ENCODE measurements at places on chromosomes 5 and 9.

GRCh38 chr9:84748112-84748511, 78.6 kb downstream of the NTRK2 start:
- DNase-seq = no peak

- no peak for DNase-seq
Measured at GRCh38 chr9:30925635-30926034, 1458.8 kb upstream of the ACO1 start.

GRCh38 chr5:65544473-65544872, 18.5 kb downstream of the CENPK start:
- DNase-seq = no peak

DNA sequence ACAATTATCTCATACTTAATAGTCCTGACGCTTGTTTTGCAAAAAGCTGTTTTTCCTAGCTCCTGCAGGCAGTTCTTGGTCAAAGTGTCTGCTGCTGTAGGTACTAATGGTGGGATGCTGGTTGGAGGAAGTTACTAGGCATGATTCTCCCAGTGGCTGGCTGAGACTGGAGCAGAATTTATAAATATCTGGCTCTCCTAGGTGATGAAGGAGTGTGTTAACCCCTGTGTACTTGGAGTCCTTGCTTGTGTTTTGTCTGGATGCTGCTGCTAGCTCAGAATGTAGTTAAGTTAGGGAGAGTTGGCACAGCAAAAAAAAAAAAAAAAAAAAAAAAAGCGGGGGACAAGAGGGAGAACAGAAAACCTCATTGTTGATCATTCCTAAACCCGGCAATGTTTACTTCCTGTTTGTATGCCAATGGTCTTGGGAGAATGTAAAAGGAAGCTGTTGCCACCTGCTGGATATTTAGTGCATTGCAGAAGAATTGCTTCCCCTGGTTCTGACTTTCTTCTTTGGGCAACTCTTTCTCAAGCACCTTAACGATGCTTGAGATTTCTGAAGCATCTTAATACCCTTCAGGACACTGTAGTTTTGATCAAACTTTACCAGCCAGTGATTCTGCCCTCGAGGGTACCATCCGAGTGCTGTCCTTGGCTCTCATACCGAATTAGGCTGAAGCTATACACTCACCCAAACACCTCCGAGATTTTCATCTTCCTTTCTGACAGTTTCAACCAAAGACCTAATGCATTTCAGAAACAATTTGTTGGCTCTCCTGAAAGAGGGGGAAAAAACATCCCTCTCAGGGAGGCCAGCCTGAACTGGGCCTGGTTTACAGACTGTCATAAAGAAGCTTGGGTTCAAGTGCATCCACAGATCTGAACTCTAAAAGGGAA, 71.7 kb upstream of the WWC1 start:
- no peak for DNase-seq

- DNase-seq = no peak
Measured at GRCh38 chr9:127361561-127361960, 35.4 kb upstream of the SLC2A8 start.

- DNase-seq = no peak
Measured at GRCh38 chr5:59218424-59219045, 635.7 kb downstream of the RAB3C start.

DNA sequence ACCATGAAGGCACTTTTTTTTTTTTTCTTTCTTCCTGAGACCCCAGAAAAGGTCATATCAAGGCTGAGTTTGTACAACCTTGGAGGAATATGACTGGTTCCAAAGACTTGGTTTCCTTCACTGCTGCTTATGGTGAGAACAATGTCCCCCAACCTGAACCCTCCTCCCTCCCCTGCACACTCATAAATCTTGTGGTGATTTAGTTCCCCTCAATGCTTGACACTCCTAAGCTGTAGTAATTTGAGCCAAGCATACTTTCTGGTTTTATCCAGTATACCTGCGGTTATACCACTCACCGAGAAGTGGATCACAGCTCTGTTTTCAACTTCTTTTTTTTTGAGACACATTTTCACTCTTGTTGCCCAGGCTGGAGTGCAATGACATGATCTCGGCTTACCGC, 149.9 kb upstream of the KLF4 start:
- DNase-seq = no peak

DNA sequence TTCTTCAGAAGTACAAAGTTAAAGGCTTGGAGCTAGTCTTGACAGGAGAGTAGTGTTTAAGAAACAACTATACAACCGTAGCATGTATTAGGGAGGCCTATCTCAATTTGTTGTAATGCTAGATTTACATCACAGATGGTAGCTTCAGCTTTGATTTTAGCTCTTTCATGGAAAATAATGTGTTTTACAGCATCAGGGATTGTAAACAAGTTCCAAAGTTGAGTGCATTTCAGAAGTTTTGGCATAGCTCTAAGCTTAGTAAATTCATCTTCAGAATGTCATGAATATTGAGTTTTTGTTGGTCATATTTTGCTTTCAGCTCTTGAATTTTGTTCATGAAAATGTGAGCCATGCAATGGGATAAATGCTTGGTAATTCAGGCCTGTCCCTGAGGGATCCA, 30.7 kb downstream of the SLC44A1 start:
- no peak for DNase-seq

- DNase-seq = no peak
Measured at GRCh38 chr9:112241491-112241890, 66.4 kb upstream of the SUSD1 start.

GRCh38 chr9:87195306-87195705, 248.0 kb upstream of the GAS1 start:
- DNase-seq = no peak

DNA sequence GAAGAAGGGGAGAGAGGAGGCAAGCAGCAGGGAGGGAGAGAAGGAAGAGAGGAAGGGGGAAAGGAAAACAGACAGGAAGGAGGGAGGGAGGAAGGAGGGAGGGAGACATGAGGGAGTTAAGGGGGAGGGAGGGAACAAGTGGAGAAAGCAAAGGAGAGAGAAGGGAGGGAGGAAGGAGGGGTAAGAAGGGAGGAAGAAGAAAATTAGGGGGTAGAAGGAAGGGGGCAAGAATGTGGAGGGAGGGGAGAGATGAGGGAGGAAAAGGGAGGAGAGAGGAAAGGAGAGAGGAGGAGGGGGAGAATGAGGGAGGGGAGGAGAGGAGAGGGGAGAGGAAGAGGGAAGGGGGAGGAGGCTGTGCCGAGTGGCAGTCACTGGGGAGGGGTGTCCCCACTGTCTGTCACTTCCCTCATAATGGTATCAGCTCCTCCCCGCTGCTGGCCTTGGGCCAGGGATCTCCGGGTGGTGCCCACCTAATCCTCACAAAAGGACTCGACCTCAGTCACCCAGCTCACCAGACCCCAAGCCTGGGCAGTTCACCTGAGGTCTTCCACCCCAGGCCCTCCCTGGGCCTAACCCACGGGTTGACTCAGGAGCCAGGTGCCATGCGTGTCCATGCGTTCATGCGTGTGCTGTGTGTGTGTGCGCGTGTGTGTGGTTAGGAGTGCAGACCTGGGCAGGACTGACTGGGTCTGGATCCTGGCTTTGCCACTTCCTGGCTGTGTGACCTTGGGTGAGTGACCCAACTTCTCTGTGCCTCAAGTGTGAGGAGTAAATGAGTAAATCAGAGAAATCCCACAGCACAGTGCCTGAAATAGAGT, 18.1 kb downstream of the C9orf50 start:
- DNase-seq = no peak

- DNase-seq = no peak
Measured at GRCh38 chr5:88833371-88834130, 49.4 kb downstream of the MEF2C start.

GRCh38 chr5:141876628-141877355, 1.4 kb downstream of the PCDH1 start:
- no peak for DNase-seq

DNA sequence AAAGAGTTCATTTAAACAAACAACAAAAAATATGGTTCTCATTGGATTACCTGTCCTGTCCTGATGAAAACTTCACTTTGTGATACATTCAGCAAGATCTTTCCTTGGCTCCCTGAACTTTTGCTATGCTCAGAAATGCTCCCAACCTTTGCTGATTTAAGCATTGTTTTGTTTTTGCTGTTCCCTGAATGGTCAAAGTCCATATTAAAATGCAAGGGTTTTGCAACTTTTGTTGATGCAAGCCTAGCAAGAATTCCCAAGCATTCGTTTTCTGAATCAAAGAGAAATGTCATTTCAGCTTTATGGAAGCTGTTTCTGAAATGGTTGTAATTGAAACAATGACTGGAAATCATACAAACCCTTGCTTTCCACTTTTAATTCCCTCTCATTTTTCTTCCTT, 3.1 kb upstream of the SFXN1 start:
- no peak for DNase-seq

DNA sequence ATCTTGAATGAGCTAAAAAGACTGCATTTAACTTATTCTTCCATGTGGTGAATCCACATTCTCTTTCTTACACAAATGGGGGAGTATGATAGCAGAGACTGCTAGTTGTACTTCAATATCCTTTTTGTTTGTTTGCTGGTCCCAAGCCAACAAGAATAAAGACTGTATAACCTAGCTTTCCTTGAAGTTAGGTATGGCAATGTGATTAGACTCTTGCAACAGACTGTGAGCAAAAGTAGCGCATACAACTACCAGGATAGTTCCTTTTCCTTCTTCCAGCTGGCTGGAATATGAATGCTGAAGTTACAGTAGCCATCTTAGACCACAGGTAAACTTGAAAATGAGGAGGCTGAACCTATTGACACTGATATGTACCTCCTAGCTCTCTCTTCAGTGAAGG, 17.9 kb upstream of the KIF2A start:
- no peak for DNase-seq

GRCh38 chr5:112822456-112822855, 38.6 kb upstream of the SRP19 start:
- DNase-seq = no peak

DNA sequence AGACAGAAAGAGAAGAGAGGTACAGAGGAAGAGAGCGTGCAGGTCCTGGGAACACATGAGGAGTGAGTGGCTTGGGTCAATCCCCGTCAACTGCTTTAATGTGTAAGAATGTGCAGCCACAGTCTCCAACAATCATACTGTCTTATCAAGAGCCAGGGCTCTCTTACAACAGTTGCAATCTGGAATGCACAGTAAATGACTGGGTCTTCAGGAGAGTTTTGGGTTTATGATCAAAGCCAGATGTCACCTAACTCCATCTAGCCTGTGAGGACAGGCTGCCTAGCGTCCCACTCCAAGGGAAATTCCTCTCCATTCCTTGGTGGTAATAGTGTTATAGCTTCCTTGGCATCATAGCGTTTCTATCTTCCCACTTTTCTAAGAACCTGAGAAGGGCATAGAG, 75.0 kb upstream of the TRIO start:
- DNase-seq = no peak

DNA sequence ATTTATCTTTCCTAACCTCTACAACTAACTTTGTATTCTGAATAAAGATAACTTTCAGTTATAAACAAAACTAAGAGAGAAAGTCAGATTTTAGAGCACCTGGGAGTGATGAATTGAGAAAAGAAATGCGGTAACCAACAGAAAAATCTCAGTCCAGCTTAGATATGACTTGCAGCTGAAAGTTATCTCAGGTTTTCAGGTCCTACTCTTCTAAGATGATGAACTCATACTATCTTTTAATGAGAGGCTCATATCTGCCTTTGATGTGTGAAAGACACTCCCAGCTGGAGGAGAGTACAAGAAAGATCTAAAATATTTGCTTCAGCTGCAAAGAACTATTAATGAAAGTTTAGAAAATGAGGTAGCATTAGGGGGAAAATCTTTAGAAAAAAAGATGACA, 190.5 kb downstream of the DENND1A start:
- no peak for DNase-seq

- DNase-seq = no peak
Measured at GRCh38 chr9:113381909-113382411, 5.2 kb upstream of the HDHD3 start.

GRCh38 chr9:87670572-87671264, 55.2 kb upstream of the CTSL start:
- DNase-seq = no peak

DNA sequence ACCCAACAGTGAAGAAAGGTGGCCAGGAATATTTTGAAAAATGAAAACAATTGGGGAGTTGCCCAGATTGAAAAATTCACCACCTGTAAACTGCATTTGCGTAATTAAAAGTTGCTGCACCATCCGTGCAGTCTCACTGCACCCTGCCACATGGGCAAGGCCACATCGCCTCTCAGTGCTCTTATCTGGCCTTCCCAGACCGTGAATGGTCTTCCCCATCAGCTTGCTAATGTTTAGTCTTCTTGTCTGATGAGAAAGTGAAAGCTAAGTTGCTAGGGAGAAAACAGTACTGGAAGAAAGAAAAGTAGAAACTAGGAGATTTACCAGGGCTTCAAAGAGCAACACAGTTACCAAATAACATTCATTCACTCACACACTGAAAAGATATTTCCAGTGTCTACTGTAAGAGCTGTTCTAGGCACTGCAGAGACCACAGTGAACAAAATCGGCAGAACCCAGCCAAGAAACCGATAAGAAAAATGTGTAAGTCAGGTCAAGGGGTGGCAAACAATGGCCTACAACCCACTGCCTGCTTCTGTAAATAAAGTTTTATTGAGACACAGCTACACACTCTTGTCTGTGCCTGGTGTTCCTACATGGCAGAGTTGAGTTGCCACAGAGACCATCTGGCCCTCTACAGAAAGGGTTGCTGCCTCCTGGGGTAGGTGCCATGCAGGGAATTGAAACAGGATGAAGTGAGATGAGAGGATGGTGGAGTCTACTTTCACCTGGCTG, 51.2 kb upstream of the CTSL start:
- no peak for DNase-seq

GRCh38 chr5:80871541-80871961, 88.6 kb upstream of the RASGRF2 start:
- DNase-seq = no peak

DNA sequence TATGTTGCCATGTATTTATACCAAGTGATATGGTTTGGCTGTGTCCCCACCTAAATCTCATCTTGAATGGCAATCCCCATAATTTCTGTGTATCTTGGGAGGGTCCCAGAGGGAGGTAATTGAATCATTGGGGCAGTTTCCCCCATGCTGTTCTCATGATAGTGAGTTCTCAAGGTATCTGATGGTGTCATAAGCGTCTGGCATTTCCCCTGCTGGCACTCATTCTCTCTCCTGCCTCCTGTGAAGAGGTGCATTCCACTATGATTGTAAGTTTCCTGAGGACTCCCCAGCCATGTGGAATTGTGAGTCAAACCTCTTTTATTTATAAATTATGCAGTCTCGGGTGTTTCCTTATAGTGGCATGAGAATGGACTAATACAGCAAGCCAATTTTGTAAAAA, 140.8 kb upstream of the ADAMTSL1 start:
- DNase-seq = no peak

DNA sequence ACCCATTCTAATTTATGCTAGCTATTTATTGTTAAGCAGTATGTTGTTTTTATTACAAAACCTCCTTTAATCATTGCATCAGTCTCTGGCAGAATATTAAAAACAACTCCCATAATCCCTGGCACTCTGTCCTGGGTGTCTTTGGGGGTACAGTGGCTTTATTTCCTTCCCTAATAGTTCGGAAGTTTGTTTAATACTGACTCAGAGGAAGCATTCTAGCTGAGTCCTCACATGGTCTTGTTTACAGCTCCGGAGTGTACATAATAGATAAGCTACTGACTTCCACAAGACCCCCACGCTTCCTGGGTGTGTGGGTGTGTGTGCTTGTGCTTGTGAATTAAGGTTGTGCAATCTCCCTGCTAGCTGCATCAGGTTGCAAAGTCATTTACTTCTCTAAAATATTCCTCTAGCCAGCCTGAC, 149.8 kb upstream of the CDKN2B start:
- DNase-seq = no peak

GRCh38 chr9:86885232-86885631, 62.1 kb downstream of the GAS1 start:
- DNase-seq = no peak

- DNase-seq = no peak
Measured at GRCh38 chr9:84141741-84142370, 161.3 kb downstream of the RMI1 start.

- peak; percentile 57 for DNase-seq
Measured at GRCh38 chr5:181246276-181247049, 2.8 kb upstream of the RACK1 start.

Measured in stimulated activated CD8-positive, alpha-beta memory T cell treated with anti-CD3 and anti-CD28 coated beads, Interleukin-4, amount 100 ng/mL, for 1 hour (primary cell).